ENCODE measurements at places on chromosomes 5 and 9.

GRCh38 chr9:98607787-98608186 lies 100.9 kb downstream of the GABBR2 start:
- no peak for DNase-seq

- no peak for DNase-seq
Observed at GRCh38 chr5:92494508-92494907, 1086.5 kb downstream of the NR2F1-AS1 start.

DNA sequence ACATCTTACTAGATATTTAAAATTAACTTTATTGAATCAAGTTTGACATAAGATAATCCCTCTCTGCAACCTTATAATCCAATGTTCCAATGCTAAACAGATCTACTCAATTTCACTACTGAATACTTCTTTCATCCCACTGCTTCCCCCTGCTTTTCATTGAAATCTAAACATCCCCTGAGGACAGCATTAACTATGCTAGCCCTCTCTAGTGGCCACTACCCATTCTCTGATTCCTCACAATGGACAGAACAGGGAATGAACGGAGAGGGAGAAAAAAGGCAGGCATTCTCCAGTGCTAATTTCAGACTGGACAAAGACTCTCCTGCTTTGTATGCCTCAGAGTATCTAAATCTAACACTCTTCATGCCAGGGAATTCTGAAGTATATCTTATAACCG lies 54.3 kb upstream of the RGS7BP start:
- DNase-seq: no peak

- DNase-seq: no peak
Observed at GRCh38 chr5:80867233-80867632, 92.9 kb upstream of the RASGRF2 start.

- no peak for DNase-seq
Observed at GRCh38 chr5:97412959-97413358, 229.9 kb upstream of the RIOK2 start.

DNA sequence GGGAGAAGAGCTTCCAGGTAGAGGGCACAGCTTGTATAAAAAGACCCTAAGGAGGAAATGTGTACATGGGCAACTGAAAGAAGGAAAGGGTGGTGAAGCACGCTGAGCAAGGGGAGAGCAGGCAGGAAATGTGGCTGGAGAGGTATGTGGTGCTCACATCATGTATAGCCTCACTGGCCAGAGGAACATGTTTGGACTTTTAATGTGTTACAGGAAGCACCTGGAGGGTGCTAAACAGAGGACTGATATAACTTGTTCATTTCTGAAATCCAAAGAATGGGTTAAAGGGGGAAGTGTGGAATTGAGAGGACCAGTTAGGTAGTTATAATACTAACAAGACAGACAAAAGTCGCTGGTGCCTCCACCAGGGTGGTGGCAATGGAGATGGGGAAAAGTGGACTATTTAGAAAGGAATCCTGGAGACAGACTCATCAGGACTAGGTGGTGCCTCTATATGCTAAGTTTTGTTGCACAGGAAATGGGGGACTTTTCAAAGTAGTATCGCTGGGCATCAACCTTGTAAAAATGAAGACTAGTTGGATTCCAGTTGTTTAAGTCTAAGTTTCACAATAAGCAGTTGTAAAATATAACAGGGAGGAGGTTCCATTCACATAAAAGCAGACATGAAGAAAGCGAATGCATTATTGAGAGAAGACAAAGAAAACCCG lies 63.1 kb upstream of the CD180 start:
- DNase-seq: no peak

DNA sequence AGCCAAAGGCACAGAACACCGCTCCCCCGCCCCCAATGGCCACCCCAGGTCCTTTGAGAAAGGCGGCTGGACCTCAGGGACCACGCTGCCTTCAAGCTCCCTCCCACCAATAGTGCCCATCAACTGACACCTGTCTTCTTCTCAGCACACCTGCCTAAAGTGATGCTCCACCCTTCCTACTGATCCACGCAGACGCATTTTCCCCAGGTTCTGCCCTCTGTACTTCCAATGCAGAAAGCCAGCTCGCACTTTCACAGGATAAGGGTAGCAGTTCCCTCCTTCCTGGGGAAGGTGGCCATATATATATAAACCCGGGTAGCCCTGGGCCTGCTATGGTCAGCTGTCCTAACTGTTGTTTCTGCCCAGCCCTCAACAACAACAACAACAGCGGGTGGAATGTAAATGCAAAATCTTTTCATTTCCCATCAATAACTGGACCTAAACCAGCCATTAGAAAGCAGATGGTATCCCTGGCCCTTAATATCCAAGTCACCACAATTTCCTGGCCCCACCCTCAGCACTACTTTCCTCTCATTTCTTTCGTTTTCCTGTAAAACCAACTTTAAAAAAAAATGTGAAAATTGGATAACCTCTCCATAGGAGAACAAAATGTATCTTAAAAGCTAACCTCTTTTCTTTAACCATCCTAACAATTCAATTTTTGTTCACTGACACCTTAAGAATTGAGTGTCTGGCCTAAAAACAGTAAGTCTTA lies 1.7 kb downstream of the GOLM1 start:
- DNase-seq: no peak

DNA sequence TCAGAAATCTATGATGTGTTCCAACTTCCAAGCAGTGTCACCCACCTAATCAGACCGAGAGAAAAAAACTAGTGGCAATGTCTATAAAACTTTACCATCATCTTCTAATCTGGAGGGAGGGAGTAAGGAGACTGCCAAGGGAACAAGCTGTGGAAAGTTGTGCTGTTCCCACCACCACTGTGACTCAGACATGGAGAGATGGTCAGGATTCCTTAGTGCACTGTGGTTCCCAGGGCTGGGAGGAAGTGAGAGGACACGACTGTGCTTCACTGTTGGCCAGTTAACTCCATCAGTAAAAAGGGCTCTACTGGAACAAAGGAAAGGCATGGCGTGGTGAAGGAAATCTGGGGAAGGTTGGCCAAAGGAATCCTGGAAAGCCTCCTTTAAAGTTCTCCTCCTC lies 18.8 kb downstream of the TICAM2 start:
- no peak for DNase-seq

- DNase-seq: no peak
Observed at GRCh38 chr5:142527234-142527633, 158.7 kb downstream of the FGF1 start.

DNA sequence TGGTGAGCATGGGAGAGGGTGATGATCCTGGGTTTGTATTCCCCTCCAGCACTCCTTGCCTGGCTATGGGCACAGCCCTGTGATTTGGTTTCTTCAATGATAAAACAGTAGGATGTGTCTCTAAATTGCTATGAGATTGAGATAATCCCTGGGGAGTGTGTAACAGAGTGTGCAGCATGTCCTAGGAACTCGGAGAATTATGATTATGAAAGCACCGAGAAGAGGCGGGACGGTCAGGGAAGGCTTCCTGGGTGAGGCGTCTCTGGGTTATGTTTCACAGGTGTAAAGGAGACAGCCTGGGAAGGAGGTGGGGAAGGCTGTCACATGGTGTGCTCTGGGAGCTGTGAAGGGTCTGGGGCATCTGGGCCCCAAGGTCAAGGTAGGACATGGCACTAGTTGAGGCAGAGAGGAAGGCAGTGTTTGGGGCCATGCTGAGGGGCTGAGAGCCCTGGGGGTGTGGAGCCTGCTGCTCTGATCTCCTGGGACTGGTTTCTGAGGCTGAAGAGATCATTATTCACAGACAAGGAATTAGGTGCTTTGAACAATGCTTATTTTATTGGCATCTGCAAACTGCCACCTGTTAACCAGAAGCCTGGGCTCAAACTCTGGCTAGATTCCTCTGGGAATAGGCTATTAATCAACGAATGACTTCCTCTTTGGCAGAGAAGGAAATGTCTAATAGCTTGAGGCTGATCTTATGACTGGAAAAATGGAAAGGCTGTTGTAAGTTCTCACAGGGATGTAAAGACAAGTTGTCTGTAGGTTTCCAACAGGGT lies 73.8 kb upstream of the IL12B start:
- no peak for DNase-seq

GRCh38 chr9:80509358-80509757 lies 937.6 kb downstream of the TLE4 start:
- DNase-seq: no peak

DNA sequence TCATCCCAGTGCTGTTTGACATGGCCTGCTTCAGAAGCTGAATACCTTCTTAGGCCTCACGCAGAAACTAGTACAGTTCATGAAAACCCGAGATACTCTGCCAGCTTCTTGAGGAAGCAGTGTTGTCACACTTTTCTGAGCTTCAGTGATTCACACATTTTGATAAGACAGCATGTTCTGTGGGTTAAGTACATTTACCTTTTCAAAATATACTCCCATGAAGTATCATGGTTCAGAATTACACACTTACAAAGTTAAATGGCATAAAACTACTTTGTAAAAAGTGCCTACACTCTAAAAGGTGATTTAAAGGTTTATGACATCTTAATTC lies 56.9 kb downstream of the VCAN start:
- no peak for DNase-seq

GRCh38 chr9:73743826-73744225 lies 592.2 kb downstream of the ANXA1 start:
- no peak for DNase-seq

DNA sequence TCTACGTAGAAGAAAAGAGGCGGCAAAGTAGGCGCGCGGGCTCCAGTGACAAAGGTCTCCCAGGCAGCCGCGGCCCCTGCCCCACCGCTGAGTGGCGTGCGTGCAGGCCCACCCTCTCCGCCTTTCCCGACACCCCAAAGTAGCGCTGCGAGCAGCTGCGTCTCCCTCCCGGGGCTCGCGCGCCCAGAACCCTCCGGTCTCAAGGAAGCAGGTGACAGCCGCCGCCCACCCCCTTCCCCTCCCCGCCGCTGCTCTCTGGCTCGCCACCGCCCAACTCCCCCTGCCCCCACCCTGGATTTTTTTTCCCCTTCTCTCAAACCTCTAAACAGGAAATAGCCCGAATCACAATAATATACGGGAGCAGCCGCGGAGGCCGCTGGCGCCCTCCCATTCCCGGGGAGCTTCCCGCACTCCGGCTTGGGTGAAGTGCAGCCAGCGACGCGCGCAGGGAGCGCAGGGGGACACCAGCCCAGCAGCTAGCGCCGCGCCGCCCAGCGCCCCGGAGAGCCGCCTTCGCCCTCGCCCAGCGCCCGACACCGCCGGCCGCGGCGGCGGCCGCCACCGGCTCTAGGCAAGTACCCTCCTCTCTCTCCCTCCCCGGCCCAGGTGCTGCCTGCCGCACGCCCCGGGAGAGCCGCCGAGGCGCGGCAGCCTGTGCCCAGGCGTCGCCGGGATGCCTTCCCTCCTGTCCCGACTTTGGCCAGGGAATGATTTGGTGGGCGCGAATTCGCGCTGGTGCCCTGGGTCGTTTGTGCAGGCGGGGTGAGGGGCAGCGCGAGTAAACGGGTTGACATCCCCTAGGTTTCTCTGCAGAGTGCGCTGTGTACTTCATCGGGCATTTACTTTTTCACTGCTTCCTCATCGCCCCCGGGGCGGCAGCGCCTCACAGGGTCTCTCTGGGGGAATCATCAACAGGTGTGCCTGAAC lies 52.7 kb upstream of the TJP2 start:
- DNase-seq: peak; percentile 7

- no peak for DNase-seq
Observed at GRCh38 chr5:96066386-96066719, 104.7 kb upstream of the ELL2 start.

- no peak for DNase-seq
Observed at GRCh38 chr5:33601881-33602280, 161.1 kb downstream of the TARS1 start.

DNA sequence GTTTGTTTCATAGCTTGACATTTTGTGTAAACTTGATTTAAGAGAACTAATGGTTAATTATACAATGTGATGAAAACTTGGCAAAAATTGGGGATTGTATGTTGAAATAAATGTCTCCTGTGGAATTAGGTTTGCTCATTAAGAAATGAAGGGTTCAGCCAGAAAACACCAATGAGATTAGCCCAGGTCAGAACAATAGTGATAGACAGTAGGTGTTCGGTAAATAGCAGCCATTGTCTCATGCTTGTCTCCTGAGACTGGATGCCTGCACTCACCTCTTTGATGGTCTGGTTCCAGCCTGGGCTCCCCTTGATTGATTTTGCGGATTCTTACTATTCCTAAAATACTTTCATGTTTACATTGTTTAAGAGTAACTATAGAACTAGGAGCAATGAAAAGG lies 135.5 kb downstream of the FBN2 start:
- DNase-seq: no peak

DNA sequence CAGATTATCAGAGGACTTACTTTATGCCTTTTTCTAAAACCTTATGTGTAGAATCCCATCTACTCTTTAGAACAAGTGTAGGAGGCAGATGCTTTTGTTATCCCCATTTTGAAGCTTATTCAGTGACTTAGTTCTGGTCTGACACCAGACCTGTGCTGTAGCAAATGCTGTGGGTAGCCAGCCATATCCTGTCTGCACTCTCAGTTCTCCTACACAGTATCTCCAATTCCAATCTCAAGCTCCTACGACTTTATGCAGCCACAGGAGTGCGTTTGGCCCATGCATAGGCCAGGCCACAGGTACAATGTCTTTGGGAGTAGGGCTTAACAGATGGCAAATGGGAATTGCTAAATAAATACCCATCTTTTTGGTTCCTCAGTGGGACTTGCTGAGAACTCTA lies 292.6 kb downstream of the MCTP1 start:
- no peak for DNase-seq

GRCh38 chr5:123429993-123430392 lies 6.8 kb upstream of the CEP120 start:
- DNase-seq: no peak

GRCh38 chr9:35852267-35852815 lies 17.9 kb downstream of the OR13J1 start:
- DNase-seq: no peak

GRCh38 chr5:38670878-38671277 lies 114.4 kb upstream of the LIFR start:
- no peak for DNase-seq

GRCh38 chr9:135070198-135070951 lies 17.1 kb upstream of the OLFM1 start:
- DNase-seq: no peak

- DNase-seq: no peak
Observed at GRCh38 chr9:129355631-129356030, 177.6 kb upstream of the IER5L start.

GRCh38 chr9:14203356-14204056 lies 110.4 kb downstream of the NFIB start:
- DNase-seq: no peak

DNA sequence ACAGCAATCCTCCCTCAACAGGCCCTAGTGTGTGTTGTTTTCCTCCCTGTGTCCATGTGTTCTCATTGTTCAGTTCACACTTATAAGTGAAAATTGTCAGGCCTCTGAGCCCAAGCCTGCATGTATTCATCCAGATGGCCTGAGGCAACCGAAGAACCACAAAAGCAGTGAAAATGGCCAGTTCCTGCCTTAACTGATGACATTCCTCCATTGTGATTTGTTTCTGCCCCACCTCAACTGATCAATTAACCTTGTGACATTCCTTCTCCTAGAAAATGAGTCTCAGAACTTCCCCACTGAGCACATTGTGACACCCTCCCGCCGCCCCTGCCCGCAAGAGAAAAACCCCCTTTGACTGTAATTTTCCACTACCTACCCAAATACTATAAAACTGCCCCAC lies 17.4 kb upstream of the TRPC7 start:
- no peak for DNase-seq

DNA sequence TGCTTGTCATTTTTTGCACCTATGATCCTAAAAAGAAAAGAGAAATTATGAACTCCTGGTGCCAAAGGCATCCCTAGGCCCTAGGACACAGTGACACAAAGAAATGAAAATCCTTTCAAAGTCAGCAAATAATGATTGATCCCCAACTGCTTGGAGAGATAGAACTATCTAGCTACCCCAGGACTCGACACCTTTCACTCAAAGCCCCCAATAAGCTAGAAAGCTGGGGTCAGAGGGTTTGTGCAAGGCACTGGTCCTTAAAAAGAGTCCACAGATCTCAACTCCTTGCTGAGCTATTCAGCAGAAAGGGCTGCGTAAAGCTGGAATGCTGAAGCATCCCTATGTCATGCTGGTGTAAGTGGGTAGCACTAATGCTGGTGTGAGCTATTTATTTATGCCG lies 31.8 kb upstream of the MAP1B start:
- no peak for DNase-seq
